Stimulated activated CD8-positive, alpha-beta memory T cell treated with anti-CD3 and anti-CD28 coated beads, Interleukin-4, amount 100 ng/mL, for 4 hours (primary cell): ENCODE measurements at places on chromosomes 1 and 21.

- no peak for DNase-seq
Observed at GRCh38 chr1:152151646-152152045, 7.4 kb downstream of the RPTN start.

DNA sequence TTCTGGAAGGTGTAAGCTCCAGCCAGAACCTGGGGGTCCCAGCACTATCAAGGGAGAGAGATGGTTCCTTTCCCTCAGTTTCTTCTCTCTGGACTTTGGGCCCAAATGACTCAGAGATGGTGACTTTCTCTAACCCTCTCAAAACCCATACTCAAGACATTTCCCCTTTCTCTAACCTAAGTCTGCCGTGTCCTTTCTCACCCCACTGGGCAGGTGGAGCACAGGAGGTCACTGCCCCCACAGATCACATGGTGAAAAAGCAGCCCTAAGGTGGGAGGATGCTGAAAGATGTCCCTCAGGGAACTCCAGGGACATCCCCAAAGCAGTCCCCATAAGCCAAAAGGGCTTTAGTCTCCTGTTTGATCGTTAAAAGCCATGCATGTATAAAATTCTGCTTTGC lies 173.7 kb downstream of the HIVEP3 start:
- DNase-seq = no peak

DNA sequence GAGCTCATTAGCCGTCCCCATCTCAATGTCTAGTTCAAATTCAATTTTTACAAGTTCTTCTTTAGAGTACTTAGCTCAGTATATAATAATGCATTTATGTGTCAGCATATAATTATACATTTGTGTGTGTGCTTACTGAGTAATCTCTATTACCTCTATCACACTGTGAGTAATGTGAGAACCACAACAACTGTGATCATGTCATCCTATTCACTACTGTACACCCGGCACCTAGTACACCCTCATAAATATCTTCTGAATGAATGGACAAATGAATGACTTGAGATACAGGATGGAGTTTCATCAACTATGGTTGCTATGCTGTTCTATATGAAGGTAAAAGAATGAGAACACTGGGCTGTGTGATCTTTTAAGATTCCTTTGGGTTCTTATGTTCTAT lies 124.0 kb downstream of the GPATCH2 start:
- no peak for DNase-seq

DNA sequence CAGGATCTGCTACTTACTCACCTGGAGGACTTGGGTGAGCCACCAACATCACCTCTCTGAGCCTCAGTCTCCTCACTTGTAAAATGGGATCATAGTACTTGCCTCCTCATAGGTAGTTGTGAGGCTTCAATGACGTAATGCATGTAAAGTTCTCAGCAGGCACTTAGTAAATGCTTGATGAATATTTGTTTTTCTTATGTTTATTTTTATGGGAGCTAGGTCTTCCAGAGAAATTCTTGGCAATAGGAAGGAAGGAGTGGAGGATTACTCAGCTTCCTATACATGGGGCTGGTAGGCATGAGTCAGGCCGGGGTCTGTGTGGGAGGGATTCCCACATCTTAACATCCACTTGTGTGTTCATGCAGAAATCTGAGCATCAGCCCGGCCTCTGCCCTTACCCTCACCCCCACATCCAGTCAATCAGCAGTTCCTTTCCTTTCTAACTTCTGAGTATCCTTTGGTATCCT lies 95.4 kb upstream of the USP24 start:
- no peak for DNase-seq

DNA sequence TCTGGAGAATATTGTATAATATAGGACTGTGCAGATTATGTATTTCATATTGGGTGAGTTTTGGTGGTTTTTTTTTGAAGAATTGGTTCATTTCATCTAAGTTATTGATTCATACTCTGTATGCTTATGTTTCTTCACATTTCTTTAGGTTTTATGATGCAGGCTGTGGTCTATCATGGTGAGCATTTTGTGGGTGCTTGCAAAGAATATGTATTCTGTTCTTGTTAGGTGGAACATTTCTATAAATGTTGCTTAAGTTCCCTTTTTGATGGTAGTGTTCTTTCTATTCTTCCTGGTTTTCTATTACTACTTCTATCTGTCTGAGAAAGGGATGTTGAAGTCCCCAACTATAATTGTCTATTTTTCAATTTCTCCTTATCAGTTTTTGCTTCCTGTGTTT lies 42.6 kb downstream of the PKN2 start:
- no peak for DNase-seq

GRCh38 chr1:16006552-16007485 lies 2.8 kb downstream of the SRARP start:
- no peak for DNase-seq

- DNase-seq = no peak
Observed at GRCh38 chr1:51642739-51643142, 25.8 kb downstream of the OSBPL9 start.

DNA sequence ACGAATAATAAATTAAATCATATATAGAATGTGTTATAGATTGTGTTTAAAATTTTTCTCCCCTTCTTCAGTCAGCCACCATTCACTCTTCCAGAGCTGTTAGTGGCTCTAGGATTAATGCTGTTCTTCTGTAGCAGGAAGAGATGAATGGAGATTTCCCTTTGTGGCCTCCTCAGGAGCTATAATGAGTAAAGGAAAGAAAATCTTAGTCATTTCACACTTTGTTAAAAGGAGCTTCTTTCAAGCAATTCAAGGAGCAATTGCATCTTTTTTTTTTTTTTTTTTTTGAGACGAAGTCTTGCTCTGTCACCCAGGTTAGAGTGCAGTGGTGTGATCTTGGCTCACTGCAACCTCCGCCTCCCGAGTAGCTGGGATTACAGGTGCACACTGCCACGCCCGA lies 23.7 kb upstream of the TMCO2 start:
- no peak for DNase-seq

- no peak for DNase-seq
Observed at GRCh38 chr1:232562855-232563510, 67.0 kb downstream of the SIPA1L2 start.

GRCh38 chr1:192901500-192901899 lies 92.7 kb downstream of the RGS2 start:
- DNase-seq = no peak

DNA sequence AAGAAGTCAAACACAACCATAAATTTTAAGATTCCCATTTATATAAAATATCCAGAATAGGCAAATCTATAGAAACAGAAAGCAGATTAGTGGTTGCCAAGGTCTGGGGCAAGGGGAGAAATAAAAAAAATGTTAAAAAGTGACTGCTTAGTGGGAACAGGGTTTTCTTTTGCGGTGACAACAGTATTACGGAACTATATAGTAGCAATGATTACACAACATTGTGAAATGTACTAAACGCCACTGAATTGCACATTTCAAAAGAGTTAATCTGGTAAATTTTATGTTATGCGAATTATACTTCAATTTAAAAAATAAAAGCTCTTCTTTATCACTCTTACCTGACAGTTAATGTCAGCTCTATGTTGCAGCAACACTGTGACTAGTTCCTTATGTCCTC lies 105.2 kb downstream of the ACBD6 start:
- DNase-seq = no peak

- DNase-seq = no peak
Observed at GRCh38 chr1:12170263-12170671, 3.5 kb downstream of the TNFRSF1B start.

- no peak for DNase-seq
Observed at GRCh38 chr1:77513839-77514763, 168.4 kb downstream of the ZZZ3 start.

GRCh38 chr1:244294599-244295224 lies 157.0 kb downstream of the ADSS2 start:
- no peak for DNase-seq

DNA sequence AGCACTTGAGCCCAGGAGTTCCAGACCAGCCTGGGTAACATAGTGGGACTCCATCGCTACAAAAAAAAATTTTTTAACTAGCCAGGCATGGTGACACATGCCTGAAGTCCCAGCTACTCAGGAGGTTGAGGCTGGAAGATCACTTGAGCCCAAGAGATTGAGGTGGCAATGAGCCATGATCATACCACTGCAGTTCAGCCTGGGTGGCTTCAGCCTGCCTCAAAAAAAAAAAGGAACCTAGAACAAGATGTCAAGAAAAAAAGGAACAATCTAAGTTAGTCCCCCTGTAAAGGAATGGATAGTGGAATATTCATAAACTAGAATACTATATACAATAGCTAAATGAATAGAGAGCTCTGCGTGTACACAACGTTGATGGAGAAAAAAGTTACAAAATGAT lies 14.4 kb downstream of the NSL1 start:
- no peak for DNase-seq

DNA sequence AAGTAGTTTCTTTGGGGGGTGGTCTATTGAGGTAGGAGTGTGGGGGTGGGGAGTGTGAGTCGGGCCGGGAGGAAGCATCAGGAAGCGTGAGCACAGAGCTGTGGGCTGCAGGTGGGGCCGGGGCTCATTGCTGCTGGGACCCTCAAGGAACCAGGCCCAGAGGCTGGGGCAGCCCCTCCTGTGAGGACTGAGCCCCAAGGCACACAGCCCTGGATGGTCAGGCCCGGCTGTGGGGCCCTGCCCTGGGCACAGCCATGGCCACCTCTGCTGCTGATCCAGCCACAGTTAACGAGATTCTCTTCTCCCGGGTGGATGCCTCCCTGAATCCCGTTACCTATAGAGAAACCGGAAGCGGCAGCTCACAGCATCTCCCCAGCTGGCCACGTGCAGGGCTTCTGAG lies 22.9 kb upstream of the SUMO3 start:
- no peak for DNase-seq

DNA sequence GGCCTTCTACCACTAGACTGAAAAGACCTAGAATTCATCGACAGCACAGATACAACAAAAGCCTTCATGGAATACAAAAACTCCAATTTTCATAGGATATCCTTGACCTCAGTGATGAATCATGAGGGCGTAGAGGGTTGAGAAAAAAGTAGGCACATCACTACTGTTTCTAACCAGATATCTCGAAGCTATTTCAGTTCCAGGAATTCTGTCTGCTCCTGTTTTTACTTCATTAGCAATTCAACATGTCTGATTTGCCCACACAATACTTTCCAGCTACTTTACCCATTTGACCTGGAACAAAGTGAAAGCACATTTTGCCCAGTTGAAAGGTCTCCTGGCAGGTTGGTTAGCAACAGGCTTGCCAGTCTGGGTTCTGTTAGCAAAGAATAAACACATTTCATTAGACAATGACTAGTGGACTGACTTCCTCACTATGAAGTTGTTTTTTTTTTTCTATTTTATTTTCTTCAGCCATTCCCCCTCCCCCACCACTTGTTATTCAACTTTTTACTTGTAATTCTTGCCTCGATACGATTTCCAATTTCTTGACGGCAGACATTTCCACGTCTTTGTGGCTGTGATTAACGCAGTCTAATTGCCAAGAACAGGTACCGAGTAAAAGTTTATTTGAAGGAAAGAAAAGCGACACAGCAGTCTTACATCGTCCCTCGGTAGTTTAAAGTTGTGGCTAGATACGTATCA lies 4.0 kb upstream of the ZBTB18 start:
- DNase-seq = no peak

DNA sequence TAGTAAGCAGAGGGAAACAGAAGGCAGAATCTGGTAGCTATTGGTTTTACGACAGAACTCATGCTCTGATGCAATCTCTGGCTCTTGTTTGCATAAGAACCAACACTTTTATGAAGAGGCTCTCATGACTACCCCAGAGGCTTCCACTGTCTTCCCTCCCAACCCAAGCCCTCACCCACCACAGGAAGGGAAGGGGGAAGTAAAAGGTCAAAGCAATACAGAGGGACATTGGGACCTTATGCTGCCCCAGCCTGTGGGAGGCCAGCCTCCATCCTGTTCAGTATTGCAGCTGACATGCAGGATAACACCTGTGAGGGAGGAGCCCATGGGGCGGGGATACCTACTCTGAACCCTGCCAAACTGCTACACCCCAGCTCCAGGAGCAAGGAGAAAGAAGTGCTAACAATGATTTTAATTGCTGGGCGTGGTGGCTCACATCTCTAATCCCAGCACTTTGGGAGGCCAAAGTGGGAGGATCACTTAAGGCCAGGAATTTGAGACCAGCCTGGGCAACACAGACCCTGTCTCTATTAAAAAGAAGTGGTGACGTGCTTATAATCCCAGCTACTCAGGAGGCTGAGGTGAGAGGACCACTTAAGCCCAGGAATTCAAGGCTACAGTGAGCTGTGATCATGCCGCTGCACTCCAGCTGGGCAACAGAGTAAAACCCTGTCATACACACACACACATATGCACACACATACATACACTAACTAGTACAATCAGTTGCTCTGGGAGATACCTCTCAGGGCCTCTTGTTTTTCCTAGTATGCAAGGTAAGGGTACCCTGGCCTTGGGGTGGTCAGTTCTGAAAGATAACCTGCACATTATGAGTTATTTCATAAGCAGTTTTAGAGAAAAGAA lies 9.5 kb downstream of the MR1 start:
- no peak for DNase-seq

GRCh38 chr1:15187175-15188129 lies 33.9 kb downstream of the TMEM51 start:
- no peak for DNase-seq
